CD4-positive, alpha-beta T cell treated with Interleukin-1 beta for 1 hour (primary cell): ENCODE measurements at places on chromosomes 7 and 10.

DNA sequence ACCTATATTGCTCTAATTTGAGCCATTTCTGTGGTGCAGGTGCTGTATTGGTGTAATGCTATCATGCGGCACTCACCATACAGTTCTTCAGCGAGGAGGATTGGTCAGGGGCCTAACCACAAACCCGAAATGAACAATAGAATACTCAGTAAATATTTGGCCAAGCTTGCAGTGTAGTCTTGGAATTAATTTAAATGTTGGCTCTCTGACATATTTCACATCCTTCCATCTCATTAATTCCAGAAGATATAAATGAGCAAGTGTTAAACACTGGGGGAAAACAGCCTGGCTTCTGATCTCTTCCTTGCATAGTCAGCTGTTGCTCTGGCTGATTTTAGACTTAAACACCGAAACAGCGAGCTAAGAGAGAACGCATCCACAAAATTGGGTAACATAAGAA is 663.1 kb upstream of the GHITM start:
- no peak for DNase-seq

DNA sequence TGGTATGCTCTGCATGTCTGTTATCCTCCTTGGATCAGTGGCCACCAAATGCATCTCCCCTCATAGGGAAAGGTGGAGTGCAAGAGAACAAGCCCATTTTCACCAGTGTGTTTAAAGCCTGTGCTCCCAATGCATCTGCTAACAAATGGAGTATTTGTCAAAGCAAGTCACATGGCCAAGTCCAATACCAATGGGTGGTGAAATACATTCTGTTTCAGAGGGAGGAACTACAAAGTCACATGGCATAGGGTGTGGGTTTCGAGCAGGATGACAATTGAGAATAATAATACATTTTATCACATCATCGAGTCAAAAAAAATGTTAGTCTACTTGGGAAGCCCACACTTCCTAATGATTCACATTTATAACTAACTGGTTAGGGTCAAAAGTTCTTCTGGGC is 62.7 kb downstream of the SUGCT start:
- DNase-seq: no peak

- peak; percentile 39 for DNase-seq
Observed at GRCh38 chr10:73785721-73786511, 510 bp downstream of the ZSWIM8 start.

DNA sequence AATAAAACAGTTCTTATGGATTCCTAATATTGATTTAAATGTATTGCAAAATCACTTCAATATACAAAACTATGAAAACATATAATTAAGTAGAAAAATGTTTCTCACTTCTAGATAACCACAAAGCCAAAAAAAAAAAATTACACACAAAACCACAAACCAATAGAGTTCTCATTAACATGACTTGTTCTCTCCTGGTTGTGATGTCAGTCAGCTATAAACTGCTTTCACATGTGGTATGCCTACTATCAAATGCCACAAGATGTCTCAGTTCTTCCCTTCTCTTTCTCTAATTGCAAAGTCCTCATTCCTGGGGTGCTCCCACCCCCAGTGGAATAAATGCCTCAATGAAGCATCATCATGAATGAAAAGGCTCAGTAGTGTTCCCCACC is 16.6 kb downstream of the GNAI1 start:
- DNase-seq: no peak

DNA sequence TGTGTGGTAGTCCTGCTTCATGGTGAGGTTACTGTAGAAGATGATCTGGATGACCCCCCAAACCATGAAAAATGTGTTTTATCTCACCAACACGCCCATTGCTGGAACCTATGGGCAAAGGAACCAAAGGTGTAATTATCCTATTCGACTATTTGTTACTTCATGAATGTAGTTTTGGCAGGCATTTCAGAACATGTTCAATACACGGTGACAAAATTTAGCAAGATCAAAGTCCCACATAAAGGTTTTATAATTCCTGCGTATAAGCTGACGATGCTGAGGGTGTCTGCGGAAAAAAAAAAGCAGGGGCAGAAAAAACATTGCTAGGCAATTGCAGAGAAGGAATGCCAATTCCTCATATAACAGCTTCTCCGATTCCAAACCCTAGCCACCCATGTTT is 13.3 kb downstream of the RAPGEF5 start:
- DNase-seq: no peak

- DNase-seq: no peak
Observed at GRCh38 chr7:14504134-14504533, 398.4 kb downstream of the DGKB start.

DNA sequence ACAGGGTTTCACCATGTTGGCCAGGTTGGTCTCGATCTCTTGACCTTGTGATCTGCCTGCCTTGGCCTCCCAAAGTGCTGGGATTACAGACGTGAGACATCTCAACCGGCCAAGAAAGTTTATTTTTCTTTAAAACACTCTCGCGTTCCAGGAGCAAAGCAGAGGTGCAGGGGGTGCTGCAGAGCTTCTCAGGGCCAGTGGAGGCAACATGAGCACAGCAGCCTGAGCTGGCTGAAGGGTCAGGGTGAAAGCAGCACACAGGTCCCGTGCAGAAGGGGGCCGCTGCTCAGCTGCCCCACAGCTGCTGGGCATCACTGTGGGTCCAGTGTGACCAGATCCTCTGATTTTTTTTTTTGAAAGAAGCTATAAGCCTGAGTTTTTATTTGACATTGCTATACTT is 46.1 kb downstream of the EPHB4 start:
- DNase-seq: no peak

DNA sequence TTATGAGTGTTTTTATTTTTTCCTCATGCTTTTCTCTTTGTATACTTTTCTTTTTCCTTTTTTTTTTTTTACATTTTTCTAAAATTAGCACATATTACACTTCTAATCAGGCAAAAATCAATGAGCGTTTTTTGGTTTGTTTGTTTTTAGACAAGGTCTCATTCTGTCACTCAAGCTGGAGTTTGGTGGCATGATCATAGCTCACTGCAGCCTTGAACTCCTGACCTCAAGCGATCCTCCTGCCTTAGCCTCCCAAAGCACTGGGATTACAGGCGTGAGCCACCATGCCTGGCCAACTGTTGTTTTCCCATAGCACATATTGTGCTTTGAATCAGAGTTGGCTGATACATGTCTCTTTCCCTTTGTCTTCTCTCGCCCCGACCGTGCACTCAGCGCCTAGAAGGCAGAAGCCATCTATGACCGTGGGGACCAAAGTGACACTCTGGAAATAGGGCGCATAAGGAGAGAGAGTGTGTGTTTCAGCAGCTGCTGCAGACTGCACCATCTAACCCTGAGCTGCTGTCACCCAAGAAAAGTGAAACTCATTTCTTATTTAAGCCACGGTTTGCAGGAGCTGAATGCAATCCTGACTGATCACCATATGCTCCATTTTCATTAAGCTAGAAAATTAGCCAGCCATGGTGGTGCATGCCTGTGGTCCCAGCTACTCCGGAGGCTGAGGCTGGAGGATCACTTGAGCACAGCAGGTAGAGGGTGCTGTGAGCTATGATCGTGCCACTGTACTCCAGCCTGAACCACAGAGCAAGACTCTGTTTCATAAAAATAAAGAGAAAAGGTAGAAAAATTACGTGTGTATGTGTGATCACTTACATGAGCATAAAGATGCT is 41.4 kb upstream of the GTF2I start:
- no peak for DNase-seq

- DNase-seq: no peak
Observed at GRCh38 chr7:20598459-20599309, 16.8 kb upstream of the ABCB5 start.

GRCh38 chr7:24979470-24979862 is 512 bp downstream of the OSBPL3 start:
- peak; percentile 81 for DNase-seq

DNA sequence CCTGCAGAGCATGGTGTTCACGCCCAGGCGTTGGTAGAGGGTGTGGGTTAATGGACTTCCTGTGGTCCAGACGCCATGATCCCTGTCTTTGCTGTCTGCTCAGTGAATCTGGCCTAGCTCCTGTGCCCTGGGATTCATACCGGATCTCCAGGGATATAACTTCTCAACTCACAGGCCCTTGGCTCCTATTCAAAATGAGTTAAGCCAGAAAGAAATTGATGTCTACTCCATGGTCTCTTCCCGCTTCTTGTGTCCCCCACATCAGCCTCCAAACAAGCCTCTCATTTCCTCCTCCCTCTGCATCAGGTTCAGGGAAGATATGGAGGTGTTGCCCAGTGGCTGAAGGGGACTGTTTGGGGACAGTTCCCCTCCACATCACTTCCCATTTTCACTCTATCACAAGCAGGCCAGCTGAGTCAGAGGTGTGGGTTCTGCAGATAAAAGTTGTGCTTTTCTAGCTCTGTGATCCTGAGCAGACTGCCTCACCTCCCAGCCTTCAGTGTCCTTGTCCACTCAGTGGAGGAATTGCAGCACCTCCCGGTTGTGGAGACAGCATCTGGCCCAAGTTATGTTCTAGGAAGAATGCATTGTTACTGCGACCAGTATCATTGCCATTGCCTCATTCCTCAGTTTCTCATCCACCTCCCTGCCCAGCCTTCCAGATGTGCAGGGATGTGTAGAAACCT is 22.5 kb downstream of the AKR1E2 start:
- no peak for DNase-seq

GRCh38 chr10:50658165-50658564 is 34.4 kb upstream of the SGMS1 start:
- no peak for DNase-seq

- DNase-seq: no peak
Observed at GRCh38 chr7:105213611-105214010, 175.1 kb downstream of the SRPK2 start.

GRCh38 chr7:52962402-52963076 is 72.9 kb upstream of the POM121L12 start:
- DNase-seq: no peak

DNA sequence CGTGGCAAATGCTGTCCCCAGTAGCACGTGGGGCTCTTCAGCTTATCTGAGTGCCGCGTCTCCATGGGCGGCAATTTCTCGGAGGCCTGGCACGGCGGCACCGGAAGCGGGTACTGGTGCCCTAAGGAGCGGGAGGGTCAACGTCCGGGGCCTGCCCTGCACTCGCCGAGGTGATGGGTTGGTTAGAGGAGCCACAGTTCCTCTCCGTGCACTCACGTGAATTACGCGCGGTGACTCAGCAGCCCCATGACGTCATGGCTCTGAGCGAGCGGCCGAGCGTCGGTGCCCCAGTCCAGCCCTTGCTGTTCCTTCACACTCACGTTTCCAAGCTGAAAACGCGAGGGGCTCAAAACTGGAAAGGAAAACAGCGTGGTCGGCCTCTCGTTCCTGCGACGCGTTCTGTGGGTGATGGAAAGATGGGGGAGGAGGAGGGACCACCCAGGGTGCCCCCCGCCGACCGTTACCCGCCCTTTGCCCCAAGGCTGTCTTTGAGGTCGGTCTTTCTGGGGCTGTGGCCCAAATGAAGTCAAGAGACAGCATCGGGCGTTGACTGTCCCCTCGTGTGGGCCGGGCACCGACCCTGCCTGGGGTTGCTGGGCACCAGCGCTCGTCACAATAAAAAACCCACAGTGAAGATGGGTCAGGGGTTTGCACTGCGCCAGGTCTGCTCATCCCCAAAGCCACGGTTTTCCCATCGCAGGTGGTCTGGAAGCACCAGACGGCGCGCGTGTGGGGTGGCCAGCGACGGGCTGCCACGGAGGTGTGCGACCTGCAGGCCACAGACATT is 70.4 kb upstream of the CFAP46 start:
- peak; percentile 80 for DNase-seq

DNA sequence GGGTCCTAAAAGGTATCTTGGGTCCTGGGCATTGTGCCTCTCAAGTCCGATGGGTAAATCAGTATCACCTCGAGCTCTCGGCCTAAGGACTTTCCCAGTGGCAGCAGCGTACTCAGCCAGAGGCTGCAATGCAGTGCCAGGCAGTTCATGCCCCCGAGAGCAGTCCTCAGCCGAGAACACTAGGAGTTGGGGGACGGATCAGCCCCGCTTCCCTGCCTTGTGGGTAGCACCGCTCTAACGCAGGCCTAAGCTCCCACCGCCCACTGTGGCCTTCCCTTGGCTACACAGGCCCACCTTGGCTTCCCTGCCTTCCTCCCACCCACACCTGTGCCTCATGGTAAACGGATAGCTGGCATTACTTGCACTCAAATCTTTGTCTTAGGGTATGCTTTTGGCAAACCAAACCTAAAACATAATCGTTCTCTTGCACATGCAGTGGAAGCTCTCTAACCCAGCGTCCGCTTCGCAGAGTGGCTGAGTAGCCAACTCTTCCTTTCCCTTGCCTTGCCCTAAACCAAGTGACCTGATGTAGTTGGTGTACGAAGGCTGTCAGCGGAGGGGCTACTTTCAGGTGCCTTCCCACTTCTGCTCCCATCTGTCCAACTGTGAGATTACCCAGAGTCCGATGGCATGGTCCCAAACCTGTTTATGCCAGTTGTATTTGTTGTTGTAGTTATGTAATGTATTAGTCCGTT is 73.2 kb upstream of the CHST15 start:
- DNase-seq: no peak

GRCh38 chr10:34981844-34982243 is 108.3 kb downstream of the CUL2 start:
- no peak for DNase-seq

DNA sequence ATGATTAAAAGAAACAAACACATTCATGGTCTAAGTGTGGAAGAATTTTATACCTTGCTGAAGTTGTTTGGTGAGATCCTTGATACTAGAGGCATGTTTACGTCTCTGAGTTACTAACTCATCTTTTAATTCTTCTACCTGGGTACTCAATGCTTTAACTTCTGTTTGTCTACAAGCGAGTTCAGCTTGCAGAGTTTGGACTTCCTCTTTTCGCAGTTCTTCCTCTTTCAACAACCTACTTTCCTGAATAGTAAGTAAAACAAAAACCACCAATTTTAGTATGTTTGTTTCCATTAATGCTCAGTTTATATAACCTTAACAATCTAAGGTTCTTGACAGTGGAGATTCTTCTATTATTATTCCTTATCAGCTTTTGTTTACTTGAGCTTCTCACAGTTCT is 42.9 kb downstream of the CCDC186 start:
- no peak for DNase-seq

GRCh38 chr10:69045441-69046300 is 42.2 kb upstream of the SRGN start:
- DNase-seq: peak; percentile 60

DNA sequence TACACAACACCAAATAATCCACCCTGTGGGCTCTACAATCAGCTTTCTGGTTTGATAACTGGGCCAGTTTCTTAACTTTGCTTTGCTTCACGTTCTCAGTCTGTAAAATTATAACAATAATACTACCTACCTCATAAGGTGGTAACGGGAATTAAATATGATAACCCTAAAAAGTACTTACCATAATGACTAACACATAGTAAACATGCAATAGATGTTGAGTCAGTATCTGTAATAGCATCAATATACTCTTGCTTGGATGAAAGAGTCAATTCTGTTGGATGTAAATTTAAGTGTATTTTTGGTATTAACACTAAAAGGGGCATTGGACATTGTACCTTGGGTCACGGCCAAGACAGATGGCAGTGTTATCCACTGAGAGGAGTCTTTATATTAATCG is 160.5 kb downstream of the FOXP2 start:
- no peak for DNase-seq

DNA sequence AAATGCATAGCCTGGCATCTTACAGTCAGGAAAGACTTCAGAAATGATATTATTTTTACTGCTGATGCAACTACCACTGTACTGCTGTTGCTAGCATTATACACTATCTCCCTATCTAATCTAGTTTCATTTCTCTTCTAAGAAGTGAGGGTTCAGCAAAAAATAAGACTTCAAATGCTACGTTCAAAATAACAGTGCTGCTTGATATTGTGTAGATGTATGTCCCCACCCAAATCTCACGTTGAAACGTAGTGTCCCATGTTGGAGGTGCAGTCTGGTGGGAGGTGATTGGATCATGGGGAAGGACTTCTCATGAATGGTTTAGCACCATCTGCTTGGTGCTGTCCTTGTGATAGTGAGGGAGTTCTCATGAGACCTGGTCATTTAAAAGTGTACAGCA is 129.4 kb downstream of the ANK3 start:
- no peak for DNase-seq
